ENCODE measurements at places on chromosomes 2 and 18.

DNA sequence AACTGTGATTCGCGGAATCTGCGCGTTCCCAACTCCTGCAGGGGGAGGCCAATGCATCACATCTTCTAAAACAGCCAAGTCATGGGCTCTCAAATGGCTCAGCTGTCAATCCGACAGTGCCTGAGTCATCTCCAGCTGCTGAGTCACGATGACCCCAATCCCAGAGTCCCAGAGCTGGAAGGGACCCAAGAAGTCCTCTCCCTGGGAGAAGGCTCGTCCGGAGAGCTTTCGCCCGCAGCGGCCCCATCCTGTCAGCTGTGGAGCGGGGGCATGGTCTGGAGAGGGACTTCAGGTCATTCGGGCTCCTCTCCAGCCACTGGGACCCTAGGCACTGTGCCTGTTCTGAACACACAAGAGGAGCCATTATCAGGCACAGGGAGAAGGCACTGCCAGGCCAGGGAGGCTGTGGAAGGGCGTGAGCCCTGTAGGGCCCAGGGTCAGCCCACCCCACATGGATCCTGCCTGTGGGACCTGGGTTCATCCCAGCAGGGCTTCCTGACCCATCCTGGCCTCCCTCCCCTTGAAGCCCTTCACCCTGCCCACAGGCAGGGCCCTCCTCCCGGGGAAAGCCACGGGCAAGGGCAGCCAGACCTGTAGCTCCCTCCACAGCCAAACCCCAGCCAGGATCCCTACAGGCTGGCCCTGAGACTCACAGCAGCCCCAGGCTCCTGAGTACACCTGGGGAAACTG, 47.6 kb upstream of the GPC1 start:
- no peak overlapping the region for H3K4me3 ChIP-seq
- H3K4me1 ChIP-seq: no peaks in the 10 kb centered on the region
- H3K27me3 ChIP-seq: no peaks in the 10 kb centered on the region
- peak; percentile 58 for DNase-seq

DNA sequence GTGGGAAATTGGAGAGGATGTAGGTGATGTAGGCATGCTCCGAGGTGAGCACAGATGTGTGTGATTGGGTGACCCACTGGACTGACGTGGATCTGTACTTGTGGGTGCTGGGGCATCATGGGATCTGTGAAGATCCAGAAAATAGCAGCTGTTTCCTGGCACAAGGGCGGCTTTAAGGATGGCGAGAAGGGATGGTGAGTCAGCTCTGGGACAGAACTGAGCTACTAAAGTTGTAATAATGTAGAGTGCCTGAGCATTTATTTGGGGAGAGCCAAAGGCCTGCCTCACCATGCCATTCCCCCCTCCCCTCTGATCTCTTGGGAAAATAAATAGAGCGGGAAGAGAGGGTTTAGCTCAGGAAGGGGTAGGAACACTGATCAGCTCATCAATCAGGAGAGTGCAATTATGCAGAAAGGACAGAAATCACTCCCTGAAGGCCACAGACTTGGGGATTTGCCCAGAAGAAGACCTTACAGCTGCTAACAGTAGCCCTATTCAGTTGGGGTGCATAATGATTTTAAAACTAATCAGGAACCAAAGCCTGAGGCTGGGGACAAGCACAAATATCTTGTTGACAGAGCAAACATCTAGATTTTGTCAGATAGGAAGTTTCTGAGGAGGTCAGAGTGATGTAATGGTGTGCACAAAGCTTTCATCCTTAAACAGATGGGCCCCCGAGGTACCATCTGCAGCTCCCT, 30.3 kb downstream of the TANC1 start:
- no peak overlapping the region for H3K4me3 ChIP-seq
- no peak for DNase-seq
- H3K4me1 ChIP-seq: no peaks in the 10 kb centered on the region

- peaks cover 53% of the 10 kb centered on the region for H3K4me1 ChIP-seq
- H3K27ac ChIP-seq: peak overlapping the region; percentile 68
- DNase-seq: no peak
- no peaks in the 10 kb centered on the region for H3K36me3 ChIP-seq
- H3K4me3 ChIP-seq: peak overlapping the region; percentile 87
Observed at GRCh38 chr2:216012133-216012829, 1.1 kb downstream of the MREG start.

- no peak overlapping the region for H3K4me3 ChIP-seq
- no peak for DNase-seq
- no peak overlapping the region for H3K27ac ChIP-seq
- no peaks in the 10 kb centered on the region for H3K4me1 ChIP-seq
- H3K36me3 ChIP-seq: no peaks in the 10 kb centered on the region
Observed at GRCh38 chr2:115910270-115910669, 1467.8 kb downstream of the DPP10 start.

DNA sequence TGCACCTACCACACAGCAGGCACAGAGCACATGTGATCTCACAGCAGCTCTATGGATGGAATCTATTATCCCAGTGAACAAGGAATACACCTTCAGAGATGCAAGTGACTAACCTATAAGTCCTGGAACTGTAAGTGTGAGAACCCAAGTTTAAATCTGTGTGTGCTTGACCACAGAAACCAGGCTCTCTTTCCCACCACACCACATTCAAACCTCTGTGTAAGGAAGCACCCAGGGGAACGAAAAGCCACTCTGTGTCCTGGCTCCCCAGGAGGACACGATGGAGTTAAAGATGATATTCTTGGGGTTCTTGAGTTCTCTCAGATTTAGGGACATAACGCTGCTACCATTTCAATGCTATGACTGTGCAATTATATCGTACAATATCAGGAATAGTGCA, 38.9 kb downstream of the TTR start:
- DNase-seq: no peak
- H3K4me1 ChIP-seq: peaks cover 43% of the 10 kb centered on the region
- H3K36me3 ChIP-seq: no peaks in the 10 kb centered on the region
- H3K27ac ChIP-seq: no peak overlapping the region

DNA sequence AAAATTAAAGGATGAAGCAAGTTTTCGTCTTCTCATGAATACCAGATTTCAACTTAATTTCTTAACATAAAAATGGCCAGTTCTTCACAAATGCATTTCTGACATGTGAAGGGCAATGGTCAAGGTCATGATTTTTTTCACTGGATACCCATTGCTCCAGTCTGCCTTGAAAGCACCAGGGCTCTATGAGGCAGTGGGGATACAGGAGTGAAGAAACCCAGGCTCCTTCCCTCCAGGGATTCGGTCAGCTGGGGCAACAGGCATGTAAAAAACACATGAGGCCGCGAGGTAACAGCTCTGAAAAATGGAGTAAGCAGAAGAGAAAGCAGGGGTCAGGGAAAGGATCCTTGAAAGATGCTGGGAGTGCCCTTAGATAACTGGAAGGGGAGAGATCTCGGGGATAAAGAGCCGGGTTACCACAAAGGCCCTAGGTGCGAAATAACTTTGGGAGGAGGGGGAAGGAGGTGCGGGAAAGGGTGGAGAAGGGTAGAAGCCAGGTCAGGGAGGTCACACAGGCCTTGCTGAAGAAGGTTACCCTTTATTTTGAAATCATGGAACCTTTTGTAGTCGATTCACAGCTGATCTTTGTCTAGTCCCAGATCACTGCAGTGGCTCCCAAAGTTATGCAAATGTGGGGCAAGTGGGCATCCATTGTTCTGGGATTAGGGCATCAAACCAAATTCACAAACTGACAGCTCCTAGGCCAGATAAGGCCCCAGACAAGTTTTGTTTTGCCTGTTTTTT, 5.2 kb upstream of the SPRED2 start:
- H3K4me1 ChIP-seq: peaks cover 28% of the 10 kb centered on the region
- H3K27ac ChIP-seq: peak overlapping the region; percentile 88
- DNase-seq: no peak
- peak overlapping the region; percentile 93 for H3K4me3 ChIP-seq
- H3K36me3 ChIP-seq: no peaks in the 10 kb centered on the region
- peaks cover 8% of the 10 kb centered on the region for H3K27me3 ChIP-seq

DNA sequence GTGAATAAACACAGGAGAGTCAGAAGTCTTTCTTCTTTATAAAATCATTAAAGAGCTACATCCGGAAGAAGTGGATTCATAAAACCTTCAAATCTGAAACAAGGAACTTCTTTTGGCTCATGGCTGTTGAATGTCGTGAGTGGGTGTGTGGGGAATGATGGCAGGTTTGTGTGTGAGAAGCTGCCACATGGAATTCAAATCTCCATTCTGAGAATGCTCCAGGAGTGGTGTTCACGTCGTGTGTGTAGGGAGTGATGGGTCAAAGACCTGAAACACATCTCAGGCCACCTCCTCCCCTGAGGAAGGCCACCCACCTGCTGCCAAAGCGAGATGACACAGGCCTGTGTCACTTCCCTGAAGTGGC, 28.9 kb downstream of the FAM228A start:
- no peak overlapping the region for H3K27ac ChIP-seq
- H3K36me3 ChIP-seq: peaks cover 9% of the 10 kb centered on the region
- H3K27me3 ChIP-seq: no peaks in the 10 kb centered on the region
- no peaks in the 10 kb centered on the region for H3K4me1 ChIP-seq
- DNase-seq: no peak

GRCh38 chr2:85712849-85713612, 18.9 kb downstream of the GNLY start:
- no peak for DNase-seq
- H3K36me3 ChIP-seq: no peaks in the 10 kb centered on the region
- H3K27ac ChIP-seq: no peak overlapping the region
- H3K4me3 ChIP-seq: no peak overlapping the region
- H3K4me1 ChIP-seq: peaks cover 6% of the 10 kb centered on the region

DNA sequence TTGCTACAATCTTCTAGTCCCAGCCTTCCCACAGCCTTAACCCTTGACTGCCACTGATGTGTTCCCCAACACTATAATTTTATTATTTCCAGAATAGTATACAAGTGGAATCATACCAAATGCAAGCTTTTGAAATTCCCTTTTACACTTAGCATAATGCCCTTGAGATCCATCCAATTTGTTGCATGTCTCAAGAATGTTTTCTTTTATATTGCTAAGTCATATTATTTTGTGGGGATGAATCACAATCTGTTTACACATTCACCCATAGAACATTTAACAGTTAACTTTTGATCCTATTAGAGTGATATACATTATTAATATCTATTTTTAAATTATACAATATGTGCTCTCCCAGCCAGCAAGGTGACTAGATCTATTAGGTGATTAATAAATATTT, 74.3 kb upstream of the KYNU start:
- no peaks in the 10 kb centered on the region for H3K36me3 ChIP-seq
- DNase-seq: no peak
- no peaks in the 10 kb centered on the region for H3K27me3 ChIP-seq
- no peak overlapping the region for H3K4me3 ChIP-seq
- no peak overlapping the region for H3K27ac ChIP-seq

- H3K4me3 ChIP-seq: no peak overlapping the region
- H3K36me3 ChIP-seq: no peaks in the 10 kb centered on the region
- H3K4me1 ChIP-seq: peaks cover 4% of the 10 kb centered on the region
- peaks cover 30% of the 10 kb centered on the region for H3K27me3 ChIP-seq
- no peak overlapping the region for H3K27ac ChIP-seq
- no peak for DNase-seq
Observed at GRCh38 chr18:63603772-63604171, 16.6 kb downstream of the SERPINB13 start.

All from natural killer cell treated with Interleukin-12 subunit alpha and Interleukin-12 subunit beta and Interleukin-15 and Interleukin-18, amount 100 ng/mL, for 72 hours (primary cell).